Progenitor cell of endocrine pancreas (in vitro differentiated cells): ENCODE measurements at places on chromosomes 5 and 9.

DNA sequence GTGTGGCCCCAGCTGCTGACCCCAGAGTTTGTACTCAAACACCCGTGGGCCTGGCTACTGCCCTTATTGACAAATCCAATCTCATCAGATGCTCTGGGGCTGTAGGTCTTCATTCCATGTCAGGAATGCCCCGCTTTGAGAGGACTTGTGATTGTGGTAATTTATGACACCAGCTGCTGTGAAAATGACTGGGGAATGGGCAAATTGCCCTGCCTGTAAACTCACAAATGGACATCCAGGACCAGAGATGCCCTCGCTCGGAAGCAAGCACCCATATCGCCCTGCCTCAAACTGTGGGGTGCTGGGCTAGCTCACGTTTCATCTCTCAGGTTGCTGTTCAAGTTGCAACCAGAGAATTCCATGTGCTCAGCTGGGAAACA lies 225.9 kb upstream of the MAP3K1 start:
- DNase-seq: no peak

GRCh38 chr9:130480673-130481072 lies 35.9 kb downstream of the ASS1 start:
- DNase-seq: no peak

GRCh38 chr5:146336197-146336596 lies 2.4 kb upstream of the POU4F3 start:
- DNase-seq: no peak

GRCh38 chr9:113771199-113771598 lies 104.9 kb upstream of the ZNF618 start:
- no peak for DNase-seq

DNA sequence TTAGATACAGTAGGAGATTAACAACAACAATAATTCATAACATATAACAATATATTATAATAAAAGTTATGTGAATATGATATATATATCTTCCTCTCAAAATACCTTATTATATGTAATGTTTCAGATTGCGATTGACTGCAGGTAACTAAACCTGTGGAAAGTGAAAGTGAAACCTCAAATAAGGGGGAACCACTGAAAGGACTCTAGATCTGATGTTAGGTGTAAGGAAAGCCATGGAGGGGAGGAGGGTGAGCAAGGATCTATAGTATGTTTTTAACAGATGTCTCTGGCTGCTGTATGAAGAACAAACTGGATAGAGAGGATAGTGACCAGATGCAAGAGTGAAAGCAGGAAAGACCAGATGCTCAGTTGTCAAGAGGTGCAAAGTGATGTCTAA lies 5.8 kb upstream of the FSTL4 start:
- DNase-seq: no peak

DNA sequence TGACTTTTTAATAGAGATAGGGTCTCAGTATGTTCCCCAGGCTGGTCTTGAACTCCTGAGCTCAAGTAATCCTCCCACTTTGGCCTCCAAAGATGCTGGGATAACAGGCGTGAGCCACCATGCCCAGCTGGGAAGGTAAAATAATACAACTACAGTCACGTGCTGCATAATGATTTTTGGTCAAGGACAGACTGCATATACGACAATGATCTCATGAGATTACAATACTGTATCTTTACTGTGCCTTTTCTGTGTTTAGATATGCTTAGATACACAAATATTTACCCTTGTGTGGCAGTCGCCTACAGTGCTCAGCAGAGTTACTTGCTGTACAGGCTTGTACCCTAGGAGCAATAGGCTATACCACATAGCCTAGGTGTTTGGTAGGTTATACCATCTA lies 14.2 kb upstream of the IRF1 start:
- DNase-seq: no peak

DNA sequence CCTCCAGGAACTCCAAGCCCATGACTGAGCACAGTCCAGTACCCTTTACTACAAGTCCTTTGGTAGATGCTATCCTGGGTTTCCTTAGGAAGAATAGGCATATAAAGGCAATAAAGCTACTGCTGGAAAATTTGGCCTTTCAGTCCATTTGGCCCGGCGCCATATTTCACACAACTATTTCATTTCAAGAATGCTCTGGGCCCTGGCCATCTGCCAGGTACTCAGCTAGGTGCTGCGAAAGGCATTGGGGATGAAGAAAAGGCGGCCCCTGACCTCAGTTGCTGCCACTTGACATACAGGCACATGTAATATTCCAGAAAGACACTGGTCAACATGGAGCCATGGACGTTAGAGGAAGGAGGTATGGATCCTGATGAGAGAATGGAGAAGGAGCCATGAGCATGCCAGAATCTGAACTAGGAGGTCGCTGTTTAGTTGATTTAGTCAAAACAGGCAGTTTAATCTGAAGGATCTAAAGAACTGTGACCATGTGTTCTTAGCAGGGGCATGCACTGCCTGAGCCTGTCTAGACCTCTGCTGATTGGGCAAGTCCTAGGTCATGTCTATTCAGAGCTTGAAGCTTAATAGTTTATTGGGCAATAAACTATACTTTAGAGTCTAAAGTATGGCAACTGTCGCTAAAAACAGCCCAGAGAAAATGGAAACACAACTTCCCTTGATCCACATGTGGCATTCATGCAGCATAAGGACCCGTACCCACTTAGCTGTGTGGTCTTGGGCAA lies 149.3 kb downstream of the MELK start:
- DNase-seq: no peak

- DNase-seq: no peak
Measured at GRCh38 chr9:110622368-110622767, 42.8 kb upstream of the SVEP1 start.

DNA sequence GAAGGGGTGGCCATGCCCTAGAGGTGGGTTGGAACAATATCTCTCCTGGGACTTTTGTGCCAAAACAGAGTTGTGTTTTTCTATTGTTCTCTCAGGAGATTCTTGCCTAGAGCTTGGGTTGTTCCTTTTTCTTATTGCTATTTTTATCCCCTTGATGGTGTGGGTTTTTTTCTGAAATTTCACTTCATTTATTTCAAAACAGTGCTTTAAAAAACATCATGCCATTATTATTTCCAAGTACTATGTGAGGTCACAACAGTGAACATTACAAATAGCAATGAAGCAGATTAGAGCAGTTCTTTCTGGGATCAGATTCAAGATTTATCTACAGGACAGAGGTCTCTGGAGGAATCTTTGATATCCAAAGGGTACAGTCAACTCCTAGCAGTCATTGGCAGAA lies 76.6 kb downstream of the ACTBL2 start:
- DNase-seq: no peak

DNA sequence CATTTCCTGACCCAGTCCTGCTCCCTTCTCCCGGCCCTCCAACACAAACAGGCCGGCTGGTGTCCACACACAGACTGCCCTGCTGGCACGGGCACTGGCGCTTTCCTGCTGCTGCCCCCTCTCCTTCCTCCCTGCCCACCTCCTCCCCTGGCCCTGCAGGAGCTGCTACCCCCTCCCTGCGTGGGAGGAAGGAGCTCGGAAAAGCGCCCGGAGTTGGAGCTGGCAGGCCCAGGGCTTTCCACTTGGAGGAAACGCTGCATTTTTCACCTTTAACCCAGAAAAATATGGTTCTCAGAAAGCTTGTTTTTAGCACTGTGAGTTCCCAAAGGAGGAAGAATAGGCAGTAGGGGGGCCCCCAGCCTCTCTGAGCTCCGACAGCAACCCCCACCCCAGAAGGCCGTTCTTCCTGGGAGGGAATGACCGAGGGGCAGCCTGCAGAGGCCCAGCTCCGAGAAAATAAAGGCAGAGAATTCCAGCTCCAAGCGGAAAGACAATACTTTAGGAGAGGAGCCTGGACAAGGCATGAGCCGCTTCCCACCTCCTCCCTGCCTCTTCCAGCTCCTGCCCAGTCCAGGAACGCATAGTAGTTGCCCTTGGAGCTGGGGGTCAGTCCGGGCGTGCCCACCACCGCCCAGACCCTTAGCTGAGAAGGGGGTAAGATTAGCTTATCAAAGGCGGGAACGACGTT lies 88.9 kb downstream of the LIFR start:
- no peak for DNase-seq

- DNase-seq: no peak
Measured at GRCh38 chr9:35659340-35659739, 1.2 kb downstream of the CCDC107 start.

DNA sequence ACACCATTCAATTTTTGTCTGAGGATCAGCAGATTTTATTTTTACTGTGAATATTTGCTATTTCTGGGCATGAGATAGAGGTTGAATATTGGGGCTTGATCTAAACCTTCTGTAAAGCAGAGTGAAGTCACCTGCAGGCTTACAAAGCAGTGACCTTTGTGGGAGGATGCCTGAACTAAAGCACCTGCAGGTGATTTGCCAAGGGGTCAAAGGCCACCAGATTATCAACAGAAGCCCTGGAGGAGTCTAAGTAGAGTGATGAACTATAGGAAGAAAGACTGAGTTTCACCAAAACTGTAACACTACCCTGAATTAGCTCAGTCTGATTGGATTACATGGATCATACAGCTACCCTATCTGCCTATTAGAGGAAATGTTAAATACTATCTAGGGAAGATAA lies 144.3 kb upstream of the PRLR start:
- no peak for DNase-seq

DNA sequence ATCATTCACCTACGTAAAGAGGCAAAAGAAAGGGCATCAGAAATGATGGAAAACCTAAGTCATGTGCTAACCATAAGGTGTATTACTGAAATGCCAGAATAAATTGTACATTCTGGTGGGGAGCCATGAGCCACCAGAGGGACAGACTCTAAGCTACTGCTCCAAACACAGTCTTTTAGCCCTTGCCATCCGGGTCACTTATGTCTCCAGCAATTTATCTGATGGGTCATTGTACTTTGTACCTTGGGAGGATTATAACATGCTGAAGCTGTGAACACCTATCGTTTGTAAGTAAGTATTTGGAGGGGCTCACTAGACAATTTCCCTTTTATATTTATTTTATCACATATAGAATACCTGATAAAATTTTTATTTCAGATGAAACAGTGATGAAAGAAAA lies 495.1 kb downstream of the KIF4B start:
- DNase-seq: no peak

DNA sequence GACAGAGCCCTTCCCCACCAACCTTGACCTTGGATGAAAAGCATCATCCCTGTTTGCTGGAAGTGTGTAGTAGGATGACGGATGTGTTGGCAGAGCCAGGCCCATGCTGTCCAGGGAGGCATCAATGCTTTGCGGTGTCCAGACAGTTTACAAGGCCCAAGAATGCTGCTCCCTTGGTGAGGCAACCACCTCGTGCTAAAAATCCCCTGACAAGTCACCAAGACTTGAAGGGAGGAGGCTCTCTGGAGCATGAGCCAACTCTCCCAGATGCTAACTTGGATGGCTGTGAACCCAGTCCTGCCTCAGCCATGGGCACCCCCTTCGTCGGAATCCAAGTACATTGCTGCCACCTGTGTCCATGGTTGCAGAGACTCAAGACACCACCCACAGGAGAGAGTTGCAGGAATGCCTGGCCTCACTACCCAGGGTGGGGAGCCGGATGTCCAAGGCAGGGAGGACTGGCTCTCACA lies 9.5 kb upstream of the NKD2 start:
- no peak for DNase-seq

- no peak for DNase-seq
Measured at GRCh38 chr5:53749621-53750020, 189.2 kb downstream of the NDUFS4 start.

- DNase-seq: no peak
Measured at GRCh38 chr5:124408738-124409453, 337.5 kb downstream of the ZNF608 start.

GRCh38 chr9:72843520-72844439 lies 109.1 kb downstream of the ALDH1A1 start:
- DNase-seq: no peak

GRCh38 chr9:3980771-3981170 lies 319.1 kb downstream of the GLIS3 start:
- DNase-seq: no peak

DNA sequence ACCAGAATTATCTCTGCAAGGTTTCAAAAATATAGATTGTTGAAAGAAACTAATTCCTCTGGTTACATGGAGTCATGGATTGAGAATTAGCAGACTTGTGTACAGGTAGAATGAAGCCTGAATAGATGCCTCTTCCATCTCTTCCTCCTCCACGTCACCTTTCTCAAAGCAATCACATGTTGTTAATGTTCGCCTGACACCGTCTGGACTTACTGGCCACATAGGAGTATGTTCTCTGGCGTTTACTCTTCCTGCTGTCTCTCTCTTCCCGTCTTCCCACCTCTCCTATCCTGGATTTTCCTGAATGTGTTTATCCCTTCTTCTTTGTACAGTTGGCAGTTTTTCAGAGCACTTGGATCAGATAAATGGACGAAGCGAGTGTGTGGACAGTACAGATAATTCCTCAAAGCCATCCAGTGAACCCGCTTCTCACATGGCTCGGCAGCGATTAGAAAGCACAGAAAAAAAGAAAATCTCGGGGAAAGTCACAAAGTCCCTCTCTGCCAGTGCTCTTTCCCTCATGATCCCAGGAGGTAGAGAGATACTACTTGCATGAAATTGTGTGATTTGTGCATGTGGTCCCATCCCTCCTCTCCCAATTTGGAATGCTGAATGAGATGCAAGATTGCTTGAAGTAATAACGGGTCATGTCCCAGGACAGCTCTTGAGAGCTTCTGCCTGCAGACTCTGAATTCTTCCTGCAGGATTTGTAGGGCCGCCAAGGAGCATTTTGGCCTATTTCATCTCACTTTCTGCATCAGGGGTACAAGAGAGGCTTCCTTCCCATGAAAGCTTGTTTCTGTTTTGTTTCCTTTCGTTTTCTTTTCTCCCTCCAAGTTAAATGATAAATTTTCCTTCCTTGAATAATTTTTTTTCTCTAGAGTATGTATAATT lies 47.3 kb downstream of the CD180 start:
- no peak for DNase-seq

DNA sequence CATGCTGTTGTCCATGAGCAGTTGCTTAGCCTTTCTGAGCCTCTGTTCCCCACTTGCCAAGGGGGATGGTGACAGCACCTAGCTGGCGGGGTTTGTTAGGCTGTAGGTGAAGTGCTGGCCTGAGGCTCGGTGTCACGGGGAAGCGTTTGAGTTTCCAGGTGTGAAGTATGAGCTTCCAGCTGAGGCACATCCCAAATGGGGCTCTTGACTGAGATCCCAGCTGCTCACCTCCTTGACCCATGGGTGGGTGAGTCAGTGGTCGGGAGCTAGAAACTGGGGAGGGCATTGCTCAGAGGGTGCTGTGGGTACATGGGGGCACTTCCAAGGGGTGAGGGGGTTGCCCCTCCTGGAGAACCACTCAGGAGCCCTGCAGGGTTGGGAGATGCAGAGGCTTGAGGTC lies 26.4 kb upstream of the RNF130 start:
- DNase-seq: no peak

DNA sequence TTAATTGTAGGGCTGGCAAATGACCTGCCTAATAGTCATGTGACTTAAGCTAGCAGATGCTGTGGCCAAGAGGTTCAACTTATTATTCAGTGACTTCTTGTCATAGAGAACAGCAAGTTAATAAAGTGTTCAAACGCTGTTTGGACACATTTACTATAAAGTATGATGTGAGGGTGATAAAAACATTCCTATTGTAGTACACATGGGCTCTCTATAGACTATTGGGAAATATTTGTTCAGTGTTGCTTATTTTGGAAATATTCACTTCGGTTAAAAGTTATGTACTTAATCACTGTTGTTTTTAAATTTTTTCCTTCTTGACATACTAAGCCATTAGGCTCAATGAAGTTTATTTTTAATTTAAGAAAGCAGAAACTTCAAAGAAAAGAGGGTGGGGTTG lies 345.0 kb downstream of the NNT start:
- no peak for DNase-seq

GRCh38 chr9:36566813-36567221 lies 5.9 kb upstream of the MELK start:
- DNase-seq: no peak
